ENCODE measurements at places on chromosomes 2 and 18.

- no peak for DNase-seq
Measured at GRCh38 chr2:241033994-241034393, 35.6 kb downstream of the SNED1 start.

- DNase-seq = peak; percentile 87
Measured at GRCh38 chr2:171244466-171244969, 83.8 kb upstream of the TLK1 start.

GRCh38 chr2:28568533-28568932 is 72.7 kb downstream of the PLB1 start:
- peak; percentile 24 for DNase-seq

DNA sequence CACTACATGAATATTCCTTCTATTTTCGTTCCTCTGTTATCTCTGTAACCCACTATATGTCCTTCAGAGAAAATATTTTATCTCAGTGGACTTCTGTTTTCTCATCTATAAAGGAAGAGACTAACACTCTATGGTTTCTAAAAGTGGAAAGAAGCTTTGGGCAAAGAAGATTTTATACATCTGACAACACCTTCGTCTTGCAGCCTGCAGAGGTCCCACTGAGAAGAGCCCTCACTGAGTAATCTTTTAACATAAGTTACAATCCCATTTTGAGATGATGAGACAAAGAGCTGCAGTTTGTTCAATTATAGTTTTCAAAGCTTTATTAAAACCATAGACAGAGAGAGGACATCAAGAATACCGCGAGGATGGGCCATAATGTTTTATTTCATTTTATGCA is 28.7 kb downstream of the XIRP2 start:
- peak; percentile 7 for DNase-seq

DNA sequence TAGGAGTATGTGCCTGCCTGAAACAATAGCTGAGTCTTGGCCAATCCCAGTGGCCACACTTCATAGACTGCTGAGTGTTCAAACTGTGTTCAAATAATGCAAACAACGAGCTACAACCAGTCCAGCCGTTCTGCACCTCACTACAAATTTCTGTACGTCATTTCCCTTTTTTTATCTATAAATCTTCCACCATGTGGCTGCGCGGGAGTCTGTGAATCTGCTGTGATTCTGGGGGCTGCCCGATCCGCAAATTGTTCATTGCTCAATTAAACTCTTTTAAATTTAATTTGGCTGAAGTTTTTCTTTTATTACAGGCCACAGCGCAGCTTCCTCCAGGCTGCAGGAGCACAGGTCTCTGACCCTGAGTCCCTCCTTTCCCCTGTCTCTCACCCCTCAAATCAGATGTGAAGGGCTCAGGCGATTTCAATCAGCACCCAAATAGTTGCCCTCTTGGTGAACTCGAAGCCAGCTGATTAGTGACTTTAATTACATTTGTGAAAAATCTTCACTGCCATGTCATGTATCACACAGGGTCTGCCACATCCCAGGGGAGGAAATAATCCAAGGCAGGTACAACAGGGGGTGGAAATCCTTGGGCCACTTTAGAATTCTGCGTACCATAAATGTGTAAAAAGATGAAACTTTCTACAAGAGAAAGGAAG is 145.6 kb downstream of the NDUFA10 start:
- DNase-seq = no peak

Data from IMR-90 (cell line).